ENCODE measurements at places on chromosomes 5 and 9. TPM values are rescaled to one million over a fixed set of nuclear protein-coding genes. Genes with fewer than 3 reads are reported as not detected.

DNA sequence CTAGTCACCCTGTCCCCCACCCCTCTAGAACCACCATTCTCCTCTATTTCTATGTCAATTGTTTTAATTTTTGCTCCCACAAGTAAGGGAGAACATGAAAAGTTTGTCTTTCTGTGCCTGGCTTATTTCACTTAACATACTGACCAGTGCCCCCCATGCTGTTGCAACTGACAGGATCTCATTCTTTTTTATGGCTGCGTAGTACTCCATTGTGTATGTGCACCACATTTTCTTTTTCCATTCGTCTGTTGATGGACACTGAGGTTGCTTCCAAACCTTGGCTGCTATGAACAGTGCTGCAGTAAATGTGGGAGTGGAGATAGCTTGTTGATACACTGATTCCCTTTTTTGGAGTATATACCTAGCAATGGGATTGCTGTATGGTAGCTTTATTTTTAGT, 7.4 kb upstream of the TERT start:
- H3K27ac ChIP-seq: no peak overlapping the region
- no peak for DNase-seq
- H3K4me1 ChIP-seq: no peaks in the 10 kb centered on the region
- no peaks in the 10 kb centered on the region for H3K27me3 ChIP-seq

- H3K27me3 ChIP-seq: no peaks in the 10 kb centered on the region
- no peak overlapping the region for H3K27ac ChIP-seq
- no peaks in the 10 kb centered on the region for H3K36me3 ChIP-seq
- no peak overlapping the region for H3K4me3 ChIP-seq
- no peak for DNase-seq
These were observed 60.3 kb downstream of the SLC12A2 start for GRCh38 chr5:128143911-128144310.

GRCh38 chr9:111068771-111069170, 30.5 kb upstream of the LPAR1 start:
- H3K36me3 ChIP-seq: no peaks in the 10 kb centered on the region
- no peak overlapping the region for H3K27ac ChIP-seq
- no peak overlapping the region for H3K4me3 ChIP-seq
- DNase-seq: no peak
- H3K4me1 ChIP-seq: no peaks in the 10 kb centered on the region
- H3K27me3 ChIP-seq: no peaks in the 10 kb centered on the region

DNA sequence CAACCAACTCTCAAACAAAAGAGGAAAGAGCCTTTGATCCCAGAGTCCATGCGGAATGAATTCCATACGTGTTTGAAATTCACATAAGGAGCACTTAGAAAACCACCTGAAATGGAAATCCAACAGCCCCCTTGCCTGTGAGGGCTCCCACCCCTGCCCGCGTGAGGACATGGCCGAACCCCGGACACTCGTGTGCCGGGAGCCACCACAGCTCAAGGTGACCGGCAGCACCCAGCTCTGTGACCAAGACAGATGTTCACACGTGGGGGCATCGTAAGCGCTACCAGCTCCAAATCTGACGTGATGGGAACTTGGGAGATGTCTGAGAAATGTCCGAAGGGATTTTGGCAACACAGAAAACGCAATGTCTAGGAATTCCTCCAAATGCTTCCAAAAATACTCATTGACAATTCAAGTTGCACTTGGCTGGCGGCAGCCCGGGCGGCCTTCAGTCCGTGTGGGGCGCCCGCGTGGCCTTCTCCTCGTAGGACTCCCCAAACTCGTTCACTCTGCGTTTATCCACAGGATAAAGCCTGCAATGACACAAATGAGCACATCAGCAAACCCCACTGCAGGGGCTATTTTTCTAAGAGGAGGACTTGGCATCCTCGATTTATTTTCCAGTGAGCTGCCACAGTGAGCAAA, 23.2 kb upstream of the TERT start:
- peak; percentile 60 for DNase-seq
- H3K27me3 ChIP-seq: no peaks in the 10 kb centered on the region
- no peaks in the 10 kb centered on the region for H3K4me1 ChIP-seq

DNA sequence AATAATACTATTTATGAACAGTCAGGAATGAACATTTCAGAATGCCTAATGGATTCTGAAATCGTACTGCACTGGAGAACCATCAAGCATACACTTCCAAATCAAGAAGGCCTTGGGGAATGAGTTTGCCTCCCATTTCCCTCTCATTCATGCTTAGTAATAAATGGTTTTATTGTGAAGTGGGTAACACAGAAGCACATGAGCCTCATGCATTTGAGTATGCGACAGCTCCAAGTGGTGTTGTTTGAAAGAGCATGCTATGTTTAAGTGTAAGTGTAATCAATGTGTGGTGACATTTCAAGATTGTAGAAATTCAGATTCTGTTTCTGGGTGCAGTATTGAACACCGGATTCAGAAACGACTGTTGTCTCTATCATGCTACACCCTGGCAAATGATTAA, 60.0 kb downstream of the SGCD start:
- no peaks in the 10 kb centered on the region for H3K36me3 ChIP-seq
- DNase-seq: no peak
- H3K4me1 ChIP-seq: no peaks in the 10 kb centered on the region

DNA sequence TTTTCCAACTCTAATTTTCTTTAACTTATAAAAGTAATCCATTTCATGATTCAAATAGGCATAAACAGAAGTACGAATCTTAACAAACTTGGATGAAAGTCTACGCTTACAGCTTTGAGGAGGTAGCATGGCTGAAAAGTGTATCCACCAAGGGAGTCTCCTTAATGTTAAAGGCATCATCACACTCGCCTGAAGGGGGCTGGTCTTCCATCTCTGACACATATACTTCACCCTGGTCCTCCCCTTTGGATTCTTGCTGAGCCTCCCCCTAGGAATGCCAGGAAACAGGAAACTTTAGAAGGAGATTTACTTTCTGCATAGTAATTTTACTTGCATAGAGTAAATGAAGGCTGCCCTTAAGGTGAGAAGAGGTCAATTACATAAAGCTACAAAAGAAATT, 10.3 kb upstream of the NME5 start:
- H3K27ac ChIP-seq: no peak overlapping the region
- H3K36me3 ChIP-seq: no peaks in the 10 kb centered on the region
- DNase-seq: peak; percentile 34
- H3K4me1 ChIP-seq: no peaks in the 10 kb centered on the region
- no peak overlapping the region for H3K4me3 ChIP-seq

- H3K27ac ChIP-seq: no peak overlapping the region
- H3K4me3 ChIP-seq: no peak overlapping the region
- no peaks in the 10 kb centered on the region for H3K36me3 ChIP-seq
- no peak for DNase-seq
- no peaks in the 10 kb centered on the region for H3K4me1 ChIP-seq
These were observed 13.8 kb downstream of the GZMK start for GRCh38 chr5:55037890-55038289.

DNA sequence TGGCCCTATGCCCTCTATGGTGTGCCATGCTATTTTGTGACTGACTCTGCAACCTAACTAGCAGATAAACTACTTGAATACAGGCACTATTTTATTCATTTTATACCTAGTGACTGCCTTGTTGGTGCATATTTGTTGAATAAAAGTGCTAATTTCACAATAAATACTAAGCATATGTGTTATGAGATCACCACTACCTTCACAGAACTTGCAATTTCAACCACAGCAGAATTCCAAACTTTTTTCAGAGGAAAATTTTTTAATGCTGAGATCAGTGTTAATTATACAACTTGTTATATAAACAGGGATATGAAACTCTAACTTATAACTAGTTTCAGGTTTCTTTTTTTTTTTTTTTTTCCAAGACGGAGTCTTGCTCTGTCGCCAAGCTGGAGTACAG, 94.8 kb downstream of the NR3C1 start:
- H3K36me3 ChIP-seq: peaks cover 20% of the 10 kb centered on the region
- DNase-seq: no peak
- H3K27ac ChIP-seq: no peak overlapping the region

DNA sequence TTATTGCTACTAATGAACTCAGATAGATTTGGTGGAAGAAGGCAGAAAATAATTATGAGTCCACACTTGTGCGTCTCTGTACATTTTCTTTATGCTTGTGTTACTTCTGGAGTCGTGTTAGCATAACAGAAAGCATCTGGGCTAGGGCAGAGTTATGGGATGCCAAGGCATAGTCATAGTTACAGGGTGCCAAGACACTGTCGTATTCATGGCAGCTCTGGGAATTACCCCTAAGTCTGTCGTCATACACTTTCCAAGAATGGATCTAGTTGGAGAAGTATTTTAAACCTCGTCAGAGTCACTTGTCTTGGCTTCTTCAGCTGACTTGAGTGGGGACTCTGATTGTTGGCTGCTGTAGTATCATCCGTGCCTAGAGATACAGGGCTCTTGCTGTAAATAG, 27.7 kb downstream of the CAMK4 start:
- no peaks in the 10 kb centered on the region for H3K4me1 ChIP-seq
- H3K27me3 ChIP-seq: no peaks in the 10 kb centered on the region
- H3K36me3 ChIP-seq: no peaks in the 10 kb centered on the region
- no peak overlapping the region for H3K4me3 ChIP-seq
- DNase-seq: no peak
- no peak overlapping the region for H3K27ac ChIP-seq

GRCh38 chr5:10578293-10578665, 14.4 kb downstream of the ANKRD33B start:
- peaks cover under 1% of the 10 kb centered on the region for H3K4me1 ChIP-seq
- H3K4me3 ChIP-seq: no peak overlapping the region
- no peaks in the 10 kb centered on the region for H3K36me3 ChIP-seq
- no peak overlapping the region for H3K27ac ChIP-seq
- no peaks in the 10 kb centered on the region for H3K27me3 ChIP-seq
- no peak for DNase-seq

DNA sequence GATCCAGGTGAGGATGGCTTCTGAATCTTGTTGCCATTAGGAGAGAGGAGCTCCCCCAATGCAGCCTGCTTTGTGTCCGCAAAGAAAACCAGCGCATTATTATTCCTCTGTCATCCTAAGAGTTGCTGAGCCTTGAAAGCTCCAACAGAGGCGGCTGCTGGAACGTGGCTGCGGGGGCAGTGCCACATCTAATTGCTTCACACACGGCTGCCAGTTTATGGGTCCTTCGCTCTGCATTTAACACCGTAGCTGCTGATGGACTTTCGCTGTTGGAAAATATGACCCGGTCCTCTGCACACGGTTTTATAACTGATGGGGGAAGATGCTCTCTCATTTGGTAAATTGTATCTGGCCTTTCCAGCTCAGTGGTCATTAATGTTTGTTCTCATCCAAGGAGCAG, 38.0 kb downstream of the ZNF622 start:
- no peaks in the 10 kb centered on the region for H3K4me1 ChIP-seq
- DNase-seq: peak; percentile 91
- no peaks in the 10 kb centered on the region for H3K27me3 ChIP-seq
- H3K27ac ChIP-seq: no peak overlapping the region

GRCh38 chr5:80048084-80048780, 13.1 kb downstream of the THBS4 start:
- no peaks in the 10 kb centered on the region for H3K27me3 ChIP-seq
- no peak overlapping the region for H3K27ac ChIP-seq
- H3K4me1 ChIP-seq: no peaks in the 10 kb centered on the region
- H3K4me3 ChIP-seq: no peak overlapping the region
- no peaks in the 10 kb centered on the region for H3K36me3 ChIP-seq

GRCh38 chr9:120875954-120876841, 790 bp downstream of the PHF19 start:
- DNase-seq: peak; percentile 78
- H3K4me3 ChIP-seq: peak overlapping the region; percentile 47
- H3K27me3 ChIP-seq: no peaks in the 10 kb centered on the region

DNA sequence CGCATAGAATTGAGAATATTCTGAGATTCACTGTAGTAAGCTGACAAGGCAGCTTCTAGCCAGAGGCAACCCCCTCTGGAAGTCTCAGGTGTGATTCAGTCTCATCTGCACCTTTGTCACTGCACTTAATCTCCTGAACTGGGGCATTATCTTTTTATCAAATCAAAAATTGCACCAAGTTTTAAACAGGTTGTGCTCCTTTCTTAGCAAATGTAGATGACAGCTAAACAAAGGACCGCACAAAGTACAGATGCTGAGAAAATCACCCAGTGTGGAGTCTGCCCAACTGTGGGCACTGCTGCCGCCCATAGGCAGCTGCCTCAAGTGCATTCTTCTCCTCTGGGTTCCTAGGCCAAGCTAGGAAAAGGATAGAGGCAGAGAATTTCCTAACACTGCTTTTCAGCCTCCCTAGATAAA, 51.1 kb downstream of the STARD4 start:
- peak; percentile 48 for DNase-seq
- H3K36me3 ChIP-seq: no peaks in the 10 kb centered on the region
- no peaks in the 10 kb centered on the region for H3K27me3 ChIP-seq

Gene TAF1L
- polyA plus RNA-seq: not detected

Gene GPR151
- polyA plus RNA-seq: not detected

Gene CEP120
- 4.6 TPM for polyA plus RNA-seq

Gene CER1
- 0.45 TPM for polyA plus RNA-seq

Measured in kidney (tissue), 22 donors.